ENCODE measurements at places on chromosomes 5 and 9.
A peak's percentile ranks its signal among the peaks of the same experiment; 100 is the strongest.

GRCh38 chr9:87658511-87658910 lies 67.4 kb upstream of the CTSL start:
- DNase-seq, result no peak

DNA sequence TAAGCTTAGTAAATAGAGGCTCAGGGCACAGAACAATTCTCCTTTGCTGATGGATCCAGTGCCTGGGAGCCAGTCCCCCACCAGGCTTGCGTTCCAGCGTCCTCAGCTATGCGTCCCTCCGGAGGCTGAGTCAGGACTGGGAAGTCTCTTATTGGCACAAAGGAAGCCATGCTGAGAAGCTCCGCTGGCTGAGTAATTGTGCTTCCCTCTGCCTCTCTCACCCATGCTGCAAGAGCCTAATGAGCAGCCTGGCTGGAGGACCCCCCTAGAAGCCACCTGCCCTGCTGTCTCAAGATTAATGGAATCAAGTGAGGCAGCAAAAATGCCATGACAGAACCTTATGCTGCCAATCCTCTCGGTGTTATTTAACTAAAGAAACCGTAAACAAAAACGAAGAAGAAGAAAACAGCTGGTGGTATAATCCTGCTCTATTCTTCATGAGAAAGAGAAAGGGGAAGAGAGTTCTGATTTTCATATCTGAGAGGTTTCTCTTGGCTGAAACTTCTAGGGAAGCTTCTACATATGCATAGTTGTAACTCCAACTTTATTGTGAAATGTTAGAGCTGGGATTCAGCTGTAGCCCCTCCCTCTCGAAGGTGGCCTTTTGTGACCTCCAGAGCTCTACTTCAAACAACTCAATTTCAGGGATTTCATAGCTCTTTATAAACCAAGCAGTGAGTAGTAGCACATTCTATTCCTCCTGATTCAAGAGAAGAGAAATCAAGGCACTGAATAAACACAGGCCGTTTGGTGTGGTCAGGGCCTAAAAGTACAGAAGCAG lies 185.4 kb upstream of the SEMA6A start:
- no peak for DNase-seq

DNA sequence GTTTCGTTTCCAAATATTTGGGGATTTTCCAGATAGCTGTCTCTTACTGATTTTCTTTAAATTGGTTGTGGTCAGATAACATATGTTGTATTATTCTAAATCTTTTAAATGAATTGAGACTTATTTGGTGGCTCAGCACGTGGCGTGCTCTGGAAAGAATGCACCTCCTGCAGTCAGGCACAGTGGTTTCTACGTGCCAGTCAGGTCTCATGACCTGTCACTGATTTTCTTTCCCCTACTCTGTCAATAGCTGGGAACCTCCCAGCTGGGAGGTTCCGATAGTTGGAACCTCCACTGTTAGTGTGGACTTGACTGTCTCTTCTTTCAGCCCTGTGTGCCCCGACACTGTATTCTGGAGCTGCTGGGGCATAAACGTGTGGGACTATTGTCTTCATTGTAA lies 27.6 kb downstream of the TRIP13 start:
- no peak for DNase-seq

- no peak for DNase-seq
Observed at GRCh38 chr5:102596113-102596512, 97.3 kb upstream of the SLCO6A1 start.

DNA sequence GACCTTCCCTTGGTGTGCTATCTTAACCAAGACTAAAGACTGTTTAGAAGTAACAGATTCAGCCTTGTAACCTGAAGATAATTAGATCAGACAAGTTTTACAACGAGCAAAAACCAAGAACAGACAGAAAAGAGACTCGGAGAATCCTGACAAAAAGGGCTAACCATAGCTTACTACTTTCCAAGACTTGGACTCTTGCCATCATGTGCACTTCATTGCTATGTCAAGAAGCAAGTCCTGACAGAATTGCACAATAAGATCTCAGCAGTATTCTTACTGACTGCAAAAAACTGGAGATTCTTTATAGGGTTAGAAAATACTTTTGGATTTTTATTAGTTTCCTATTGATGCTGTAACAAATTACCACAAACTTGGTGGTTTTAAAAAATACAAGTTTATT lies 1539.0 kb upstream of the NUDT12 start:
- no peak for DNase-seq

DNA sequence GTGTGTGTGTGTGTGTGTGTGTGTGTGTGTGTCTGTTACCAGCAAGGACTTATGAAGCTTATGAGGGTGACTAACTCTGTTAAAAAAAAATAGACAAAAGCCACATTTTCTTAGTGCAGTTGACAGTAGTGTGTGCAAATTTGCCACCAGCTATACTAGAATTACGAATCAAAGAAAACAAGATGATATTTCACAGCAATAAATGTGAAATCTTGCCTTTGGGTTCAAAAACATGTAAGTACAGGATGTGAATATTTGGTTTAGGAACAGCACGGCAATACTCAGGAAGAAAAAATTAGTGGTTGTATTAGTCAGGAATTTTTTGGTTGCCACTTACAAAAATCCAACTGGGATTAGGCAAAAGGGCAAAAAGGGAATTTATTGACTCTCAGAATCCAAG lies 117.4 kb downstream of the NPR3 start:
- DNase-seq, result no peak

- DNase-seq, result no peak
Observed at GRCh38 chr5:157842787-157843186, 16.2 kb downstream of the CLINT1 start.

- no peak for DNase-seq
Observed at GRCh38 chr5:73997960-73998359, 372.0 kb downstream of the ARHGEF28 start.

GRCh38 chr5:57184322-57184721 lies 10.5 kb downstream of the GPBP1 start:
- DNase-seq, result no peak

DNA sequence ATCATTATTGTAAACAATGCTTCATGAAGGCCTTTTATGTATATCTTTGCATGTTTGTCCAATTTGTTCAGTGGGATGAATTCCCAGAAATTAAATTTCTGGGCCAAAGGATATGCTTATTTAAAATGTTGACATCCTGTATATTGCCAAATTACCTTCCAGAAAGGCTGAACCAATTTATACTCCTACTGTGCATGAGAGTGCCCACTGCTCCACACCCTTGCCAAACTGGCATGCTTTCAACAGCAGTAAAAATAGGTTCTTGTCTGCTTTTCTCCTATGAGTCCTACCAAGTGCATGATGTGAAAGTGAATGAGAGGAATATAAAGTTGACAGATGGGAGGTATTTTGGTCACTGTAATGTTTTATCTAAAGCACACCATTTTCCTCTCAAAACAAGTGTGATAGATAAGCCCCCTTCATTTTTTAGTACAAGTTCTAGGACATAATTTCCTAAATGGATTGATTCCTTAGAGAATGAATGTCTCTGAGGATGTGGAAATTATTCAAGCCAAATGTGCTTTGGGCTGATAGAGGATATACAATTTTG lies 70.5 kb upstream of the ERBIN start:
- DNase-seq, result no peak

GRCh38 chr9:120197605-120198004 lies 382.4 kb downstream of the CDK5RAP2 start:
- no peak for DNase-seq

GRCh38 chr5:172683645-172684471 lies 42.8 kb downstream of the NEURL1B start:
- DNase-seq, result peak; percentile 50

DNA sequence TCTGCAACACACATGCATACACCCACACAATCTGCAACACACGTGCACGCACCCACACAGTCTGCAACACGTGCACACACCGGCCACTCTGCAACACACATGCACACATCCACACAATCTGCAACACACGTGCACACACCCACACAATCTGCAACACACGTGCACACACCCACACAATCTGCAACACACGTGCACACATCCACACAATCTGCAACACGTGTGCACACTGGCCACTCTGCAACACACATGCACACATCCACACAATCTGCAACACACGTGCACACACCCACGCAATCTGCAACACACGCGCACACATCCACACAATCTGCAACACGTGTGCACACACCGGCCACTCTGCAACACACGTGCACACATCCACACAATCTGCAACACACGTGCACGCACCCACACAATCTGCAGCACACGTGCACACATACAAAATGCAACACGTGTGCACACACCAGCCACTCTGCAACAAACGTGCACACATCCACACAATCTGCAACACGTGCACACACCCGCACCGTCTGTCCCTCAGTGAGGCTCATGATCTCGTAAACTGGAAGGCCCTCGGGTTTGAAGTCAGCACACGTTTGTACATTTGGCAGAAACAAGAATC lies 18.4 kb downstream of the PLEKHG4B start:
- no peak for DNase-seq

- DNase-seq, result no peak
Observed at GRCh38 chr9:116812231-116813030, 125.3 kb downstream of the TRIM32 start.

DNA sequence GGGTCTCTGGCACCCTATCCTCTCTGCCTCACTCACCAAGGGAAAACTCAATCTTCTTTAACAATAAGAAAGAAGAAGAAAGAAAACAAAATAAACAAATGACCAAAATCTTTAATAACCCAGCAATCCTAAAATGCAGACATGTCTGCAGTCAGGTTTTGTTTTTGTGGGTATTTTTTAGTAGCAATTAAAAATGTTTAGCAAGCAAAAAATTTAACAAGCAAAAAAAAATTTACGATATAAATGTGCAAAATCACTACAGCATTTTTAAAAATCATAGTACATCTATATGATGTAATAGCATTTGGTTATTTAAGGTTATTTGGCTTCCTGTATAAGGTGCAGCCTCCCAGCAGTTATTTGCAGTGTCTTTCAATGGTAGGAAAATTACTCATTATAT lies 151.3 kb upstream of the MAP3K1 start:
- DNase-seq, result no peak

DNA sequence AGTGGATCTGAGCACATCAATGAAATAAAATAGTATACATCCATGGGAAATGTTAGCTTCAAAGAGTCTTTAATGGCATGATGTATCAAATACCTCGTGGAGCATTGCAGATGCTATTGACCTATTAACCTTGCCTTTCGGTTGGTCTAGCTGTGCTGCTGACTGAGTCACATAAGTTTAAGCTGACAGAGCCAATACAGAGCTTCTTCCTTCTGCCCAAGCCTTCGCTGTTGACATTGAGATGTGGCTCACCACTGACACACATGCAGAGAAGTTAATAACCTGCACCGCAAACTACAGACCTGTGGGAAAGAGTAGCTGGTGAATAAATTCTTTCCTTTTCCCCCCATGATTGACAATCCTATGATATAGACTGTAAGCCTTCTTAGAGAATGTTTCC lies 78.2 kb downstream of the LURAP1L start:
- no peak for DNase-seq

GRCh38 chr9:121736934-121737462 lies 85.6 kb downstream of the DAB2IP start:
- no peak for DNase-seq

DNA sequence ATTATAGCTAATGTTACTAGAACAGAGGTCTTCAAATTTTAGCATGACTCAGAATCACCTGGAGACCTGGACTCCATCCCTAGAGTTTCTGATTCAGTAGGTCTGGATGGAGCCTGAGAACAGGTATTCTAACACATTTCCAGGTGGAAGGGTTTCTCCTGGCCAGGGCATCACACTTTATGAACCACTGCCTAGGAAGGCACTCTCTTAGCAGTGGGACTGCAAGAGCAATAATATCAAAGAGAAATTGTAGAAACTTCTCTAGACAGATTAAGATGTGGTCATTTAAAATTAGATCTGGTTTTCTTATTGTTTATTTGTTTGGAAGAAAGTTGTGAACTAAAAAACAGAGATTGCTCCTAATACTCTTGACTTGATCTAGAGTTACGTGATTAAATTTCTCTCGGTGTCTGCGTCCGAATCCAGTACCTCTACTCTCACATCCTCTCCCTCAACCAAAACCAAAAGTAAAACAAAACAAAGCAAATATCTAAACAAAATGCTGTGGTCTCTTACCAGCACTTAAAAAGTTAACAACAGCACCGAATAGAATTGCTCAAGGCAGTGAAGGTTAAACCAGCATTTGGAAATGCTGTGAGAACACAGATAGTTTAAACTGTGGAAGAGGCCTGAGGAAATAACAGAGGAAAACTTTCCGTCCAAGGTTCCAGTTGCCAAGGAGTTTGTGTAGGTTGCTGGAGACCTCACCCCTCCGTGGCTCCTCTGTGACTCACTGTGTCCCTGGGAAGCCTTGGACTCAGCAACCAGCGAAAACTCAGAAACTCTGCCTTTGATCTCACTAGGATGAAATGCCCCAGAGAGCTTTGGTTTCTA lies 193.4 kb downstream of the ARRDC3 start:
- no peak for DNase-seq

GRCh38 chr5:76590027-76590426 lies 33.2 kb downstream of the F2RL2 start:
- DNase-seq, result no peak

DNA sequence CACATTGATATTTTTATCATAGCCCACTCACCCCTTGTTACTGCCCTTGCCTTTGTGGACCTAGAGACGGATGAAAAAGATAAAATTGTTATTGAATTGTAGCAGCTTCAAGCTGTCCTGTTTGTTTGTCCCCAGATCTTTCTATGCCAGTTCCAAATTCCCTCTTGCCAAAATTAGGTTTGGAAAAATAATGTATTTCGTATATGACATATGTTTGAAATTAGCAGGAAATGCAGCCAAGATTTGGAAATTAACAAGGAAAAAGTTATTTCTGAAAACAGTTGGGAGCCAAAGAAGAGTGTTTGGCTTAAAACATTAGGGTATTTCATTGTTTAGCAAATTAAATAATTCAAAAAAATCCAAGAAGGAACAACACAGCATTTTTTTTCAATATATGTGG lies 33.5 kb downstream of the SPATA31D1 start:
- no peak for DNase-seq

DNA sequence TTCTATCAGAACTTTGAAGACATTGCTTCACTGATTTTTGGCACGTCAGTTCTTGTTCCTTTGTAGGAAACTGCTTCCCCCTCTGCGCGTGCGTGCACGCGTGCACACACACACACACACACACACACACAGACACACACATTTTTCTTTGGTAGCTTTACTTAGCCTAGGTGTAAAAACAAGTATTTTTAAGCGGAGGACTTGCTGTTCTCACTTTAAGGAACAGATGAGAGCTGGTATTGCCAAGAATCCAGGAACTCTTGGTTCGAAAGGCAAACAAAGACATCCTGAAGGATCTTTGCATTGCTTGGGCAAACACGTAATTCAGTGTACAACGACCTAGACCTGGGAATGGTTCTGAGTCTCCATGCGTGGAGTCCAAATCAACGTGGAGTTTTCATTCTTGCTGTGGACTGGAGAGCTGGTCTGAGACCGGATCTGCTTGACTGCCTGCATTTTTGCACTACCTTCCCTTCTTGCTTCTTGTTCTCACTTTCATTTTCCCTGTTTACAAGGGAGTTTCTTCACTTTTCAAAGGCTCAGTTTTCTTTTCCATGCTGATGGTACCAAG lies 8.2 kb downstream of the TMEM268 start:
- DNase-seq, result no peak

GRCh38 chr5:141862936-141863543 lies 15.2 kb downstream of the PCDH1 start:
- DNase-seq, result no peak

- no peak for DNase-seq
Observed at GRCh38 chr9:99516657-99517049, 294.6 kb downstream of the SEC61B start.

Data from stimulated activated CD4-positive, alpha-beta T cell treated with anti-CD3 and anti-CD28 coated beads, Interleukin-12 subunit alpha, Interleukin-12 subunit beta, amount 100 ng/mL, for 48 hours (primary cell).